ENCODE measurements at places on chromosomes 4 and X.

DNA sequence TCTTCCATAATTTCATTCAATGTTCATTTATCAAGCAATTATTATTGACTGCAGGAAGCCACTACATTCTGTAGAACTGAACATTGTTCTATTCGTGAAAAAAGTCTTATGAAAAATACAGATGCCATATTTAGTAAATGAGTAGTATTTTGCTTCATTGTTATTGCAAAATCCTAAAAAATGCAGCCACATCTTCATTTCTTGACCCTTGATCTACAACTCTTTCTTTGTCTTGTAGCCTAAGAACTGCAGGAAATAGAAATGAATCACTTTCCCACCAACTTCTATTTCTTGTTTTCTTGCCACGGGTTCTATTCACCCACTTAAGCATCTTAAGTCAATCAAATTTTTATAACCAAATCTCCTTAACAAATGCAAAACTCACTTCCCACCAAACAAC is 63.3 kb downstream of the KCNIP4 start:
- no peak for DNase-seq
- no peaks in the 10 kb centered on the region for H3K36me3 ChIP-seq
- no peak overlapping the region for H3K4me3 ChIP-seq
- H3K27ac ChIP-seq = no peak overlapping the region

DNA sequence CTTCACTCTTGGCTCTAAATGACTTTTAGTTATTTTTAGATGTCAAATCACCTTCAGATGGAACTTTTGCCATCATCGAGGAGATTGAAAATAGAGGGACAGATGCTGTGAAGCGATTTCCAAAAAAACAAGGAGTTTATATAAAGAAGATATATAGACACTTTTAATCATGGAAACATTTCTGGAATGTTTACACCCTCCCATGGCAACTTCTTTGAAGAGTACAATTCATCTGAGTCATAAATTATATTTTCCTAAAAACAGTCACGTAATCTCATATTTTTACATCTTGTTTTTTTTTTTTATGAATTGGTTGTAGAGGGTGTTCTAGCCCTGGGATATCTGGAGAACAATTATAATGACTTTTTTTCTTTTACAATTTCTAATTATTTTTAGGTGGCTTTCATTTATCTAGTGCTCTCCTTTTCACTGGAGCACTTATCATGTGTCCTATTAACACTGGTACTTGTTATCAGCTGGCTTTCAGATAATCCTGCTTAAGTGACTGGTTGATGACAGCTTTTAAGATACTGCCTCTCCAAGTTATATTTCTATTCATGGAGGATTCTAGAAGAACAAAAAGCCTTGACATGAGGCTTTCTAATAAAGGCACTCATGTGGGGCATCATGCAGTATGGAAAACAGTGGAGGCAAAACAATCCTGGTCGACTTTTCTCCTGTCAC is 24.9 kb downstream of the PCDH7 start:
- no peak for DNase-seq
- H3K4me1 ChIP-seq = no peaks in the 10 kb centered on the region
- no peaks in the 10 kb centered on the region for H3K36me3 ChIP-seq
- H3K4me3 ChIP-seq = no peak overlapping the region
- H3K27ac ChIP-seq = no peak overlapping the region

- peaks cover 23% of the 10 kb centered on the region for H3K36me3 ChIP-seq
- peak overlapping the region; percentile 91 for H3K4me3 ChIP-seq
- DNase-seq = peak; percentile 76
- peaks cover 38% of the 10 kb centered on the region for H3K4me1 ChIP-seq
Measured at GRCh38 chr4:6201580-6202091, 1.3 kb upstream of the JAKMIP1 start.

DNA sequence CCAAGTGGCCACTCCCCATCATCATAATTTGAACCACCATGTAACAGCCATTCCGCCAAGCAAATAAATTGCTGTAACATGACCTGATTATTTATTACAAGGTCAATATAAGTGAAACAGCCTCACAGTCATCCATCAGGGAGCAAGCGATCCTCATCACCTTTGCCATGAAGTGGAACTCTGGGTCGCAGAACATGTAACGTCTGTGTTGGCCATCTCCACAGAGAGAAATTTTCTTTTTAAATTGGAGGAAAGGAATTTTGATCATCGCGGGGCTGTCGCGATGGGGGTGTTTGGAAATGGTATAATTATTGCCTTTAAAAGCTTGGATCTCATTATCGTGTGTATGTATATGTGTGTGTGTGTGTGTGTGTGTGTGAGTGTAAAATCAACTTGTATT is 90.2 kb downstream of the SHOX start:
- no peak for DNase-seq
- H3K4me3 ChIP-seq = no peak overlapping the region
- no peaks in the 10 kb centered on the region for H3K4me1 ChIP-seq
- no peaks in the 10 kb centered on the region for H3K27me3 ChIP-seq

- no peak overlapping the region for H3K4me3 ChIP-seq
- H3K36me3 ChIP-seq = no peaks in the 10 kb centered on the region
- H3K4me1 ChIP-seq = no peaks in the 10 kb centered on the region
- H3K27ac ChIP-seq = no peak overlapping the region
Measured at GRCh38 chrX:74453178-74453577, 31.9 kb downstream of the SLC16A2 start.

DNA sequence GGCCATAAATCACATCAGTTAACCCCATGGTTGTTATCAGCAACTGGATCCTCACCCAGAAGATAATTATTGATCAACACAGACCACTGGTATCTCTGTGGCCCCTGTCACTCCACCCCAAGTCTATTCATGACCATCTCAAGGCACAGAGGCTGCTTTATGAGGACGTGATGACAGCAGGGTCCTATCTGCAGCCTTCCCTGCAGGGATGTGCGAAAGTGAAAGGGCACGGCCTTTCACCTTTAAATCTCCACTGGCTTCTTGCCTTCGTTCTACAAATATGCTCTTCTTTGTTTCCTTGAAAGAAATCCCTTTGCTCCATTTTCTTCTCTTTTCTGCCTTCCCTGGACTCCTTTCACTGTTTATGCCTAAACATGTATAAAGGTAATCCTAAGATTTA is 170.6 kb upstream of the EDNRA start:
- no peak overlapping the region for H3K4me3 ChIP-seq
- H3K36me3 ChIP-seq = no peaks in the 10 kb centered on the region
- H3K27me3 ChIP-seq = no peaks in the 10 kb centered on the region
- no peak overlapping the region for H3K27ac ChIP-seq
- H3K4me1 ChIP-seq = no peaks in the 10 kb centered on the region

- no peaks in the 10 kb centered on the region for H3K4me1 ChIP-seq
- no peak overlapping the region for H3K4me3 ChIP-seq
- no peaks in the 10 kb centered on the region for H3K36me3 ChIP-seq
- no peak overlapping the region for H3K27ac ChIP-seq
Measured at GRCh38 chrX:145178268-145178667, 69.0 kb upstream of the SPANXN1 start.
